ENCODE measurements at places on chromosomes 11 and 22.

GRCh38 chr11:75509020-75509720, 16.6 kb downstream of the GDPD5 start:
- no peak for DNase-seq

GRCh38 chr11:21461701-21462100, 731.2 kb upstream of the ANO5 start:
- no peak for DNase-seq

GRCh38 chr22:43749473-43749872, 62.6 kb downstream of the EFCAB6 start:
- no peak for DNase-seq

- DNase-seq = no peak
Measured at GRCh38 chr11:128627666-128628324, 40.4 kb upstream of the ETS1 start.

GRCh38 chr11:68213135-68213515, at the start of gene KMT5B:
KMT5B (minus strand) TSS chr11:68213296; CDS start chr11:68190076, 23,220 bp downstream.
- DNase-seq = peak; percentile 78

GRCh38 chr11:103832762-103833161, 203.7 kb upstream of the DDI1 start:
- no peak for DNase-seq

GRCh38 chr22:49531368-49531791, 296.3 kb downstream of the BRD1 start:
- no peak for DNase-seq
